ENCODE measurements at places on chromosomes 2 and 18.

GRCh38 chr2:95270541-95271081, 3.6 kb upstream of the PROM2 start:
- H3K27me3 ChIP-seq, result no peaks in the 10 kb centered on the region
- H3K27ac ChIP-seq, result no peak overlapping the region
- H3K36me3 ChIP-seq, result no peaks in the 10 kb centered on the region
- H3K4me1 ChIP-seq, result peaks cover 22% of the 10 kb centered on the region

DNA sequence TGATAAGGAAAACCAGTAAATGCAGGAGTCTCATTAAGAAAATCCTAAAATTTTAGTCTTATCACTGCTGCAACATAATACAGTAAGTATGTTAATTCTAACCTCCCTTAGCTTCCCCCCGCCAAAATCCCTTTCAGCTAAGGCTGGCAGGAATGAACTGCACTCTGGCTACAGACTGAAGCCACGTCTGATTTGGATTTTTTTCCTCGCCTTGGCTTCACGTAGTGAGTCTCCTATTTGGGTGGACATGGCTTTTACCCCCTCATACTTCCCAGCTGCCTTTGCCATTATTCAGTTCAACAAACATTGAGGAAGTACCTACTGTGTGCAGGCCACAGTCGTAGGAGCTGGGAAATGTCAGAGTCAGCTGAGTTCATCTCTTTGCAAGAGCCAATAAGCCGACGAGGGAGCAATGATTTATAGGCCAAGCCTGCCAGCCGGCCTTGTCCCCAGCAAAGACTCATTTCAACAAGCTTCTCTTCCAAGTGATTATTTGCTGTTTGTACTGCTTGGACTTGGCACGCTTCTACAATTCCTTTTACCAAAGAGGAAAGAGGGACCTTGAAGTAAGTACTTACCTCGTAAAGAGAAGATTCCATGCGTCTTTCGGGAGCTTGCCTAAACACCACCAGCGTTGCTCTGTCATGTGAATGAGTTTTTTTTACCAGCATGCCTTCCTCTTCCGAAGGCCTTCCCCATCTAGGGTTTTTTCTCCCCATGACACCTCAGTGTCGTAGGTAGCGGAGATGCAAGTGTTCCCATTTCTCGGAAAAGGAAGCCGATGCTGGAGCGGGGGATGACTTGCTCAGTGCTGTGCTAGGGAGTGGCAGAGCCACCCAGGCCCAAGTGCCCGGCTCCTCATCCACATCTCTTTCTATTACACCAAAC, 138.6 kb downstream of the KLHL29 start:
- peak overlapping the region; percentile 33 for H3K27ac ChIP-seq
- no peak for DNase-seq
- H3K36me3 ChIP-seq, result no peaks in the 10 kb centered on the region
- no peak overlapping the region for H3K4me3 ChIP-seq
- no peaks in the 10 kb centered on the region for H3K27me3 ChIP-seq

GRCh38 chr2:68182902-68183301, 25.2 kb downstream of the PNO1 start:
- H3K36me3 ChIP-seq, result peaks cover 75% of the 10 kb centered on the region
- no peaks in the 10 kb centered on the region for H3K27me3 ChIP-seq

- no peak overlapping the region for H3K4me3 ChIP-seq
- DNase-seq, result no peak
- H3K27ac ChIP-seq, result peak overlapping the region; percentile 90
- H3K36me3 ChIP-seq, result no peaks in the 10 kb centered on the region
- no peaks in the 10 kb centered on the region for H3K27me3 ChIP-seq
These were observed 6.2 kb downstream of the RAMP1 start for GRCh38 chr2:237865623-237866041.

DNA sequence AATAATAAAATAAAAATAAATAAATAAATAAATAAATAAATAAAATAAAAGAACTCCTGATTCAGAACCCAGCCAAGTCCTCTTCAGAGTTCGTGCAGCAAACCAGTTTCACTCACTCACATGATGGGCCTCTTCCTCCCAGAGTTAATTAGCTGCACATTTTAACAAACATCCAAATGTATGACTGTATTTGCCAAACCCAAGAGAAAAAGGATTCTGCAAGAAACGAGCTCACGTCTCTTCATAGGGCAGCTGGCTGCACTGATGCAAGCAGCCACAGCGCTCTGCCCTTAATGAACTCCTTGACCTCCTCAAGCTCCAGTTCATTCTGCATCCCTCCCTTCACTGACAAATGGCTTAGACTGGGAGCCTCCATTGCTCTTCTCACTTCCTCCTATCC, 55.1 kb downstream of the MREG start:
- H3K27me3 ChIP-seq, result no peaks in the 10 kb centered on the region
- DNase-seq, result no peak
- no peaks in the 10 kb centered on the region for H3K4me1 ChIP-seq
- no peaks in the 10 kb centered on the region for H3K36me3 ChIP-seq
- no peak overlapping the region for H3K27ac ChIP-seq

DNA sequence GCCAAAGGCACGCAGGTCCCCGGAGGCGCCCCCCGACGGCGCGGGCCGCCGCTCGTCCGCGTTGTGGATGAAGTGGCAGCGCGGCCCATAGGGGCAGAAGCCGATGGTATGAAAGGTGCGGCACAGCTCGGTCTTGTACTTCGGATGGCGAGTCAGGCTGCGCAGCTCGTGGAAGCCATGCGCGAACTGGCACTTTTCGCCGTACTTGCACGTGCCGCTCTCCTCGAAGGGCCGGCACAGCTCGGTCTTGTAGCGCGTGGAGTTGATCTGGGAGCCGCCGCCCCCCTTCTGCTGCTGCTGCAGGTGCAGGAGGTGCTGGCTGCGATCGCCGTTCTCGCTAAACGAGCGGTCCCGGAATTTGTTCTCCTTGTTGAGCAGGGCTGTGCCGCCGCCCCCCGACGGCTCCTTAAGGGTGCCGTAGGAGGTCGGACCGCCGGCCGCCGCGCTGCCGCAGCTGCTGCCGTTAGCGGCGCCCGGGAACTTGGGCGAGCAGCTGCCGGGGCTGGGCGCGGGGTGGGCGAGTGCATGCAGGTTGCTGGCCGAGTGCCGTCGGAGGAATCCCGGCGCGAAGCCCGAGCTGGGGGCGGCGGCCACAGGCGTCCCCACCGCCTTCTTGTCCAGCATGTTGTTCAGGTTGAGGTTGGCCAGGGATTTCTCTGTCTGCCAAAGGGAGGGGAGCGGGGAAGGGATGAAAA, 1.2 kb downstream of the ZFP36L2 start:
- peak overlapping the region; percentile 97 for H3K27ac ChIP-seq
- H3K36me3 ChIP-seq, result peaks cover 42% of the 10 kb centered on the region
- peak; percentile 66 for DNase-seq
- H3K27me3 ChIP-seq, result no peaks in the 10 kb centered on the region

- no peaks in the 10 kb centered on the region for H3K36me3 ChIP-seq
- H3K4me3 ChIP-seq, result no peak overlapping the region
- no peak for DNase-seq
- no peaks in the 10 kb centered on the region for H3K27me3 ChIP-seq
These were observed 43.3 kb upstream of the LGALSL start for GRCh38 chr2:64410671-64411070.

GRCh38 chr2:210049831-210050230, 47.4 kb downstream of the RPE start:
- H3K4me3 ChIP-seq, result no peak overlapping the region
- DNase-seq, result no peak
- no peaks in the 10 kb centered on the region for H3K4me1 ChIP-seq

GRCh38 chr2:239463541-239464165, 62.8 kb upstream of the HDAC4 start:
- H3K27ac ChIP-seq, result no peak overlapping the region
- no peak overlapping the region for H3K4me3 ChIP-seq
- H3K36me3 ChIP-seq, result no peaks in the 10 kb centered on the region
- peaks cover 7% of the 10 kb centered on the region for H3K4me1 ChIP-seq

GRCh38 chr2:28377195-28377816, 15.4 kb upstream of the FOSL2 start:
- no peaks in the 10 kb centered on the region for H3K36me3 ChIP-seq
- H3K27ac ChIP-seq, result peak overlapping the region; percentile 95
- H3K4me3 ChIP-seq, result no peak overlapping the region
- no peaks in the 10 kb centered on the region for H3K27me3 ChIP-seq
- H3K4me1 ChIP-seq, result peaks cover 29% of the 10 kb centered on the region

Measured in RWPE2 (cell line).